ENCODE measurements at places on chromosomes 4 and X. TPM values are rescaled to one million over a fixed set of nuclear protein-coding genes. Genes with fewer than 3 reads are reported as not detected.

DNA sequence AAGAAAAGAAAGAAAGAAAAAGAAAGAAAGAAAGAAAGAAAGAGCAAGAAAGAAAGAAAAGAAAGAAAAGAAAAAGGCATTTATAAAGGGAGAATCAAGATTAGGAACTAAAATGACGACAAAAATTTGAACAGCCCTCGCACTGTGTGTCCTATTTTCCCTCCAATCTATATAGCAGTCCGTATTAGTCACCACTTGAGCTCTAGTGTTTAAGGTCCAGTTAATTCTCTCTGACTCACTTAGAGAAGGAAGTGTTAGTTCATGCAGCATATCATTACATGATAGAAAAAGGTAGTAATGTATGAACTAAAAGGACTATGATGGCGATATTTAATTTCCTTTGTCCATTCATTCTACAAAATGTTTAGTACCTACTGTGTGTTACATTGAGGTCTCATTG lies 122.7 kb downstream of the CBLL2 start:
- no peak for DNase-seq

GRCh38 chr4:162853788-162854187 lies 312.9 kb downstream of the NAF1 start:
- DNase-seq = no peak

- no peak for DNase-seq
Observed at GRCh38 chr4:88759039-88759894, 61.6 kb upstream of the NAP1L5 start.

DNA sequence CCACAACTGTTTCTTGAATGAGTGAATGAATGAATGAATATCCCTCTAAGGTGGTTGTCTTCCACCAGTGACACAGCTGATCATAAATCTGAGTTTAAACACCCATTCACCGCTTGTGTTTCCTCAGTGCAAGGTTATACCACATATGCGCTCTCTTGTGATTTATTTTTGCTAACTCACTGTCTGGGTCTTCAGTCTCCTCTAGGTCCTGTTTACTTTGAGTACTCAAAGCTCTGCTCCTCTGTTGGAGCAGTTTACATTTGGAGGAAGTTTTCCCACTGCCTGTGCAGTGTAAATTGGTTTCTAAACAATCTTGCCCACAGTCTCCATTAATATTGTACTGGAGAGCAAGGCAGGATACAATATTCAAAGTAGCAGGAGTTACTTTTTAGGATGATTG lies 212.6 kb upstream of the JADE1 start:
- DNase-seq = no peak

DNA sequence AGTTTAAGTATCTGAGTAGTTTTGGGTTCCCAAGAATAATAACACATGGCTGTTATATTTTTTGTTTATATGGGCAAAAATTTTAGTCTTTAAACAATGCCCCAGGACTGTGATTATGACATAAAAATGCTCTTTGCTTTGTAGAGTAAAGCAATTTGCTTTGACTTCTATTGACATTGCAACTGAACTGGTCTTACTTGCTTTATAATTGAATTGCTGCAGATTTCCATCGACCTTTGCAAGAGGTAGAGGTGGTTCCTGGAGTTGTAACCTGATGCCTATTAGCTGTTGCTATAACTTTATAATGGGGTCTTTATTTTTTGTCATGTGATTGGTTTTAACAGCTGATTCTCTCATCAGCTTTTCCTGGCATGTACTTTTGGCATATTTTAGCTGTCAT lies 302.9 kb downstream of the ARHGAP10 start:
- DNase-seq = no peak

- DNase-seq = no peak
Observed at GRCh38 chr4:6468376-6468775, 4.0 kb downstream of the PPP2R2C start.

- DNase-seq = no peak
Observed at GRCh38 chr4:110616238-110617074, 6.4 kb downstream of the PITX2 start.

GRCh38 chr4:136908122-136908521 lies 624.2 kb downstream of the PCDH18 start:
- no peak for DNase-seq

- DNase-seq = no peak
Observed at GRCh38 chr4:26590639-26591038, 6.8 kb downstream of the TBC1D19 start.

DNA sequence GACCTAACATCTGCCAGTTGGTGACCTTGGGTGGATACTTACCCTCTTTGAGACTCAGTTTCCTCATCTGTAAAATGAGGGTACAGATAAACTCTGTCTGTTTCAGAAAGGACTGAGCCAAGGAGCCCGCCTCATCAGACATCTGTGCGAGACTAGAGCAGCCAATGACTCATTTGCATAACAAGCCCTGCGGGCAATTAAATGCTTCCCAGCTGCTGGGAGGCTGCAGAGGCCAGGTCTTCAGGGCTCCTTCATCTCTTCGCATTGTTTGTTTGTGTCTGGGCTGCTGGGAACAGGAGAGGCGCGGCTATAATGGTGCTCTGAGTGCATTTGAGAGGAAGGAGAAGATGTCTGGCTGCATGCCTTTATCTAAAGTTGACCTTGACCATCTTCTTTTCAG lies 85.0 kb downstream of the ADRA2C start:
- DNase-seq = no peak

- no peak for DNase-seq
Observed at GRCh38 chr4:75675004-75675531, 1.9 kb upstream of the G3BP2 start.

- no peak for DNase-seq
Observed at GRCh38 chr4:53859305-53859704, 205.1 kb downstream of the CHIC2 start.

DNA sequence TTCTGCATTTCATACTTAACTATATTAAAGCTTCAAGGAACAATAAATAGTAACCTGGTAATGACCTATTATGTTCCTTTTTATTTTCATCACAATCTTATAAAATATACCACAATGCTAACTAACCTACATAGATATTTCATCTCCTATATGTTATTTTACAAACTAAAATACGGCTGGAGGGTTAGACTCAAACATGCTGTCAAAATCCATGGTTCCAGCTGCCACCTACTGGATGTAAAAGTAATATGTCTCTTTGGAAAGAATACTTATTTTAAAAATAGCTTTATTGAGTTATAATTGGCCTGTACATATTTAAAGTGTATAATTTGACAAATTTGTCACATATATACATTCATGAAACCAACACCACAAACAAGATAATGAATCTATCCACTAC lies 15.0 kb downstream of the RGN start:
- no peak for DNase-seq

DNA sequence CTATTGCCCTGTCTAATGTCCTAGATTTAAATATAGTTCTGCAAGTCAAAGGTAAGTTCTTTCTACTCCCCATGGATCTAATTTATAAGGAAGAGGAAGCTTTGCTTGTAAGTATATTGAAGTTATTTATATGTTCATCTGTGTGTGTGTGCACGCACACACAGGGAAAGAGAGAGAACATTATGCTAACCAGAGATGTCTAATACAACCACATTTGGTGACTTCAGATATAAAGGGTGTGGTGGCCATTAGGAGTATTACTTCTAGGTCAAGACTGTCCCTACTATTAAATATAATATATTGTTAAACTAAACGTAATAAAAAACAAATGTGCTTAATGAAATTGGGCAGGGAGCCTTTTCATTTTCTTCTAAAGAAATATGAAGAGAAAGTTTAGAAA lies 4.1 kb downstream of the DCK start:
- no peak for DNase-seq

The BEX4 gene
- total RNA-seq = 34.3 TPM

The CENPU gene
- 1.5 TPM for total RNA-seq

The SH3RF1 gene
- 15.6 TPM for total RNA-seq

The STS gene
- 8.2 TPM for total RNA-seq

The CCSER1 gene
- 15.7 TPM for total RNA-seq

The ACE2 gene
- total RNA-seq = 113 TPM

The ARHGEF38 gene
- total RNA-seq = not detected
